Upper lobe of right lung (tissue), 1 donor: ENCODE measurements at places on chromosomes 2 and 18. TPM values are rescaled to one million over a fixed set of nuclear protein-coding genes. Genes with fewer than 3 reads are reported as not detected.
A peak's percentile ranks its signal among the peaks of the same experiment; 100 is the strongest.

- DNase-seq, result peak; percentile 84
Measured at GRCh38 chr2:8303322-8303832, 378.5 kb upstream of the ID2 start.

RNF125 gene
- total RNA-seq, result 6.5 TPM

- no peak for DNase-seq
Measured at GRCh38 chr2:220175967-220176366, 548.5 kb downstream of the SLC4A3 start.

NOTO gene
- total RNA-seq, result not detected

GRCh38 chr2:135991861-135992260 is 6.4 kb upstream of the DARS1 start:
- no peak for DNase-seq

DNA sequence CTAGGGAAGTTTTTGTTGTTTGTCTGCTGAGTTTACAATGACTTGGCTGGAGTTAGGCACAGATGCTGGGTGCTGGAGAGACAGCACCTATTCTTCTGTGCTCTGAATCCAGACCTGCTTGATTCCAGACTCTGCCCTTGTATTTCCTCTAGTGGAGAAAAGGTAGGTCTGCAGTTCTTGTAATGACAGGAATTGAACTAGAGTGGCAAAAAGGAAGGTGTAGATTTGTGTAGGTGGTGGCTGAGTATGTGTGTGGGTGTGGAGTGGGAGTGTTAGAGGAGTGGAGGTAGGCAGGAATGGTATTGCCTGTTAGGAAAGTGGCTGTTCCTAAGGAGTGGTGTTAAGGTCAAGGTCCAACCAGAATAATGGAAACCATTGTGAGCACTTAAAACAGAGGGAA is 71.9 kb upstream of the LYPD6 start:
- DNase-seq, result no peak

HOXD11 gene
- total RNA-seq, result not detected

- DNase-seq, result no peak
Measured at GRCh38 chr2:38026846-38027245, 49.1 kb downstream of the CYP1B1 start.

- DNase-seq, result no peak
Measured at GRCh38 chr2:155662224-155662623, 670.3 kb downstream of the NR4A2 start.

DNA sequence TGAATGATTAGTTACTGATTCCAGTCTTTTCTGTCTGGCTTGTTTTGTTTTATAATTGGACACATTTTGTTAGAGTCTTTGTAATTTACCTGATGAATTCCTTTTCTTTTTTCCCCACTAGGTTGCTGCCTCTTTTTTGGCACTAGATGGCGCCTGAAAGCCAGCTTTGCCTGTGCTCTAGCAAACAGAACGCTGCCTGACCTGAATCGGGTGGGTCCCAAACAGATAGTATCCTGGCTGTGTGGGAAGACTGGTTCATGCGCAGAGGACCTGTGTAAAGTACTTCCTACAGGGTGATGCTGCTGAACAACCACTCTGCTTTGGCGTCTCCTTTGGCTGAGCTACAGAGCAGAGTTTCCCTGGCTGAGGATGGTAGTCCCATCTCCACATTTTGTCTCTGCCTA is 288.2 kb downstream of the IKZF2 start:
- DNase-seq, result peak; percentile 42
